Activated B cell treated with CpG ODN at 0.5 μM for 24 hours (primary cell): ENCODE measurements at places on chromosomes 13 and 19. TPM values are rescaled to one million over a fixed set of nuclear protein-coding genes. Genes with fewer than 3 reads are reported as not detected.

DNA sequence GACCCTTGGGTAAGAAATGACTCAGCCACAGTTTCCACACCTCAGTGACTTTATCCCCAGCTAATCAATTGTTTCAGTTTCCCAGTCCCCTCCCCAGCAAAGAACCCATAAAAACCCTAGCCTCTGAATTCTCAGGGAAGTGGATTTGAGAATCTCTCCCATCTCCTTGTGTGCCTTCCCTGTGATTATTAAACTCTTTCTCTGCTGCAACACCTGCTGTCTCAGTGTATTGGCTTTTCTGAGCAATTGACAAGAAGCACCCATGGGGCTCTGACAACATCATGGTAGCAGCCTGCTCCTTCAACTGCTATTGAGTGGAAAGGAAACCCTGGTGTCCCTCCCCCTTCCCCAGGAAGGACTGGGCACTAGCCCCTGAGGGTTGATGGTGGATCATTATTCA is 73.7 kb downstream of the UQCRFS1 start:
- H3K27me3 ChIP-seq, result no peaks in the 10 kb centered on the region
- H3K4me3 ChIP-seq, result no peak overlapping the region
- no peak for DNase-seq
- no peaks in the 10 kb centered on the region for H3K4me1 ChIP-seq

DNA sequence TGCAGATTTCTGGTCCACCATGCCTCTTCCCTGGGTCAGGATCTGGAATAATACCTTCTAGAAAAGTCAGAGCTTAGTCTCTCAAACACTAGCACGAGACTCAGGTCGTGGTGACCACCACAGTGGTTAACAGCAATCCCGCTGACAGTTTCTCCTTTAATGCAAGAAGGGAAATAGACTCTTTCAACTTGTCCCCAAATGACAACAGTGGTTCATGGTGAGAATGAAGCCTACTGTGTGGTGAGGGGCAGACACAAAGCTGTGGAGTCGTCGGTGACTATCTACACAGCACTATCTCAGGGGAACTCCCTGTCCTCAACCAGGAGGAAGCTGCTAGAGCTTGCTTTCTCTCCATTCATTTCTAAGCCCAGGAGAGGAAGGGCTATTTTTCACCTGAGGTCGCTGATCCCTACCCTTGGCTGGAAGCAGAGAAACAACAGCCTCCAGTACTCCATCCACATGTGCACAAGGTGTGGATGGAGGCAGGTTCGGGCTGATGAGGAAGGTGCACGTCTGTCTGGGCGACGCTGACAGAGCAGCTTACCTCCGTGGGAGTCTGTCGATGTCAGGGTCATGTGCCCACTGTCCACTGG is 72.4 kb downstream of the STK24 start:
- no peak for DNase-seq
- H3K27ac ChIP-seq, result peak overlapping the region; percentile 65
- peak overlapping the region; percentile 42 for H3K4me3 ChIP-seq
- no peaks in the 10 kb centered on the region for H3K27me3 ChIP-seq
- peaks cover 19% of the 10 kb centered on the region for H3K36me3 ChIP-seq

Gene CLEC17A
- total RNA-seq, result 111 and 123 TPM in 2 replicates

Gene C19orf67
- total RNA-seq, result not detected in 2 replicates
